Stimulated activated CD4-positive, alpha-beta T cell treated with anti-CD3 and anti-CD28 coated beads, Interleukin-2, amount 100 ng/mL, for 24 hours (primary cell): ENCODE measurements at places on chromosomes 6 and 20.

GRCh38 chr6:106182455-106182854, 96.3 kb downstream of the PRDM1 start:
- no peak for DNase-seq

DNA sequence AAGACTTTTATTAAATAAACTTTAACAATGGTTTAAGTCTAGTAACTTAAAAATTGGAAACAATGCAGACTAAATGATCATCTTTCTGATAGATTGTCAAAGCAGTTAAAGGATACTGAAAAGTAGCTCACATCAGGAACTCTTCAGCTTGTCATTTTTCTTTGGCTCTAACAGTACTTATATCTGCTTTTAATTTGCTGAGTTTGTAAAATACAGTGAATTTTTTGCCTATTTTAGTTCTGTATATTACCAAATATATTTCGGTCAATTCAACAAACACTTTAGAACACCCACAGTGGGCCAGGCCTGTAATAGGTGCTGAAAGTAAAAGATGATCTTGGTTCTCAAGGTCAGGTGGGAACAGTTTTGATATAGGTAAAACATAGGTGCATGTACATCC, 22.3 kb downstream of the MKKS start:
- no peak for DNase-seq

GRCh38 chr6:89260310-89260709, 43.2 kb upstream of the GABRR1 start:
- no peak for DNase-seq

GRCh38 chr6:169022079-169022478, 231.6 kb downstream of the THBS2 start:
- DNase-seq = no peak

DNA sequence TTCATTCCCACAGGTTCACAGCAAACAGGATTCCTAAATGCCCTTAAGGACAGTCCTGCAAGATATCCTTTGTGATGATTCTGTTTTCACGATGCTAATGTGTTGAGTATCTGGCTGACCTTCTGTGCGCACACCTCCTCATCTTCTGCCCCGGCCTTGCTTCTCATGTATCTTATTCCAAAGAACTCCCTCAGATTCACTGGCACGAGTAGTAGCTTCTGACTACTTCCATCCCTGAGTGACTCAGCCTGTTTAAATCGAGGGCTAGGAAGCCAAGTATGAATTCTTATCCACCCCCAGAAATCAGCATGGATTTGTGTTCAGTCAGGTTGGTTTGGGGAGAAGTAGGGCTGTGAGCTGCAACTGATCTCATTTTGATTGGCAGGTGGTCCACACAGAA, 190.2 kb upstream of the SNX9 start:
- no peak for DNase-seq

- no peak for DNase-seq
Observed at GRCh38 chr6:144339859-144340452, 54.8 kb downstream of the UTRN start.

DNA sequence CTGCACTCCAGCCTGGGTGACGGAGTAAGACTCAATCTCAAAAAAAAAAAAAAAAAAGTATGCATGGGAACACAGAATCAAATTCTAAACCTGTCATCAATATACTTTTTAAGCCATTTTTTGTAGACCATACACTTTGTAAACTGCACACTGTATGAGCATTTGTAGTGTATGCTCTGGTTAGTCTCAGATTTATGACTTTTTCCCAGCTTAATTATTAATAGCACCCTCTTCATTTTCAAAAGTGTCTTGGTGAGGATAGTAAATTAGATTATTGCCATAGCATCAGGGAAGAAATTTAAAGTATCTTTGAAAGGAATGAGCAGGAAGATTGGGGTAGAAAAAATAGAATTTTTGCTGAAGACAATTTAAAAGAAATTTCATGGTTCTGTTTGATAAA, 330.8 kb upstream of the RSPO3 start:
- DNase-seq = no peak

DNA sequence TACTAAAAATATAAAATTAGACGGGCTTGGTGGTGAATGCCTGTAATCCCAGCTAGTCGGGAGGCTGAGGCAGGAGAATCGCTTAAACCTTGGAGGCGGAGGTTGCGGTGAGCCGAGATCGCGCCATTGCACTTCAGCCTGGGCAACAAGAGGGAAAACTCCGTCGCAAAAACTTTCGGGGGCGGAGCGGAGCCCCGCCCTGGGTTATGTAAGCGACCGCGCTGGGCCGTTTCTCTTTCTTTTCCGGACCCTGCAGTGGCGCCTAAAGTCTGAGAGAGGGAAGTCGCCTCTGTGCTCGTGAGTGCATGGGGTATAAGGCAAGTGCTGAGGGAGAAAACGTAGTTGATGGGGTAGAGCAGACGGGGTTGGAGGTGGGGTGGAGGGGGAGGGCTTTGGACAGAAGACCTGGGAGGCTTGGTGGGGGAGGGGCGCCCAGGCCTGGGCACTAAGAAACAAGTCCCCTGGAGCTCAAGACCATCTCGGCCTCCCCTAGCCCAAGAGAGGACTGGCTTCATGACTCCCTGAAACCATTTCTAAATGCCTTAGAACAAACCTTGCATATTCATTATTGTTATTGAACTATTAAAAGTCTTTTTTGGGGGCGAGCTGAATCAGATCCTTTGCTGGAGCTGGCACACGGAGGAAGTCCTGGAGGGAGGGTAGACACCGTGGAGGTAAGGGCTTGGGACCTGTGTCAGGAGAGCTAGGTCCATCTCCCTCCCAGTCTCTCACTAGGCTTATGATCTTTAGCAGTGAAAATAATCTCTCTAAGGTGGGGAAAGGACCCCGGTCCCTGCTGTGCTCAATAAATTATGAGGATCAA, 2.7 kb upstream of the MICA start:
- peak; percentile 76 for DNase-seq

DNA sequence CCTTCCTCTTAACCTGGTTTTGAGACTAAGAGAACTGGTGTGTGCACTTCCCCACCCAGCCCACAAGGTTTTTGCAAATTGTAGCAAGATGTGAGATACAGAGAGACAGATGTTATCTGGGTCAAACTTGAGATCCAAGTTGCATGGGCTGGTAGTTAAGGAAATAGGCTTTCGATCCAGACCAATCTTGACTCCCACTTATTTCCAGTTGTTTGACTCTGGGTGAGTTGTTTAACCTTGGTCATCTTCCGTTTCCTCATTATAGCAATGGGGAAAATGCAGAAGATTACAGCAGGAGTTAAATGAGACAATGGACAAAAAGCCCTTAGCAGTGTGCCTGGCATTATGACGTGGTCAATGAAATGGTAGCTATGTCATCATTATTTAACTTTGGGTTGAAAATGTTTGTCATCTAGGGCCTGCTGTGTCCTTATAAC, 1.7 kb downstream of the SNX21 start:
- no peak for DNase-seq

DNA sequence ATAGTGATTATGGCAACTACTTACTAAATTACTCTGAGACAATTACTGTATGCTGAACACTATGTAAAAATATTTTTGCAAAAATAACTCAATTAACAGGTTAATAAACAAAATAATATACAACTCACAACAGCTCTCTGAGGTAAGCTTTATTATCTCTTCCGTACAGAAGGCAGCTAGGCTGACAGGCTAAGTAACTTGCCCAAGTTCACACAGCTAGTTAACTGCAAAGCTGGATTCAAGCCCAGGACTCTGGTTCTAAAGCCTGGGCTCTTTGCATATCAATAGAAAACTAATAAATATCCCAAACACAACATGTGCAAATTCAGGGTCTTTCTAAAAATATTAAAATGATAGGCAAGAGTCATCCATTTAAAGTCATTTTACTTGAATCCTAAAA, 169.5 kb upstream of the BEND3 start:
- no peak for DNase-seq

DNA sequence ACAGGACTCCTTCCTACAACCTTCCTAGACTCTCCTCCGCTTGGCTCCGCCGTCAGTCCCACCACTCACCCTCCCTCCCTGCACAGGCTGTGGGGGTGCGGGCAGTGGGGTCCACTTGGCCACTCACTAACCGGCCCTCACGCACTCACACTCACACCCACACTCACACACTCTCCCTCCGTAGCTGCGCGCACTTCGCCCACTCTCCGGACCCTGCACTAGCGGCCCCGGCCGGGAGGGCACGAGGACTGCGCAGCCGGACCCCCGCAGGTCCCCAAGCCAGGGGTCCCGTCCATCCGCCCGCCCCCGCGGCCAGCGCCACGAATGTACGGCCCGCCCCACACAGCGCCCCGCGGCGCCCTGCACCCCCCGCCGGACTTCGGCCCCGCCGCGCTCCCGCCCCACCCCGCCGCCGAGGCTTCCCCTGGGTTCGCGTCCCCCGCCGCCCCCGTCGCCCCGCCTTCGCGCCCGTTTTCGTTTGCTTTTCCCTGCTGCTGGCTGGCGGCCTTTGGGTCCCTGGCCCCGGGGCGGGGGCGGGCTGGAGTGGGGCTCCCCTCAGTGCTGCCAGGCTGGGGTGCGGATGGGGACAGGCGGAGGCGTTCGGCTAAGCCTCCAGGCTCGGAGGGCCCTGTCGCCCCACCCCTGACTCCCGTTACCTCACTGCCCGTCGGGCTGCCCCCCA, 23.0 kb upstream of the SLC22A7 start:
- peak; percentile 40 for DNase-seq
